NAMALWA (cell line): ENCODE measurements at places on chromosomes 5 and 9.
A peak's percentile ranks its signal among the peaks of the same experiment; 100 is the strongest.

DNA sequence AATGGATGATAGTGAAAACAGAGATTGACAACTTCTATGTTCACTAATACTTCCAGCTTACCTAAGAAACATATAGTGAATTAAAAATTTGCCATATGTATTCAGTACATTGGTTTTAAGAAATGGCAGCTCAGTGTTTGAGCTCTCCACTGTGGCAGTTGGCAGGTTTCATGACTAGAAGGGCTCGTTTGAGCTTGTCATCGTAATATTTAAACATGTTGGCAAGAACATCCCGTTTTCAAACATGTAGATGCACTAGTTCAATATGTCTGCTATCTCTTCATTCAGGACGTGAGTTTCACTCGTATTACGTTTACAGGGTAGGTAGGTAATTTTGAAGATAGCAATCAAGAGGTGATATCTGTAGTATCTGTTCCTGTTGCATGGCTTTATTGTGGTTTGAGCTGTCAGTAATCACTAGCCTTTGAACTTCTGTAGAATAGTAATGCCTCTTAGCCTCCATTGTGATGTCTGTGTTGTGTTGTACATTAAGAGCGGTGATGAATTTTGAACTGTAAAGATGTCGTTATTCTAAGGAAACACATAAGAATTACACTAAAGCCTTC, 74.8 kb downstream of the NLN start:
- DNase-seq = no peak

GRCh38 chr5:151745071-151745705, 13.2 kb downstream of the ATOX1 start:
- DNase-seq = no peak

GRCh38 chr5:100855937-100856430, 47.1 kb downstream of the ST8SIA4 start:
- DNase-seq = peak; percentile 26

GRCh38 chr9:93196096-93197055, 12.4 kb downstream of the WNK2 start:
- DNase-seq = no peak

GRCh38 chr5:72956324-72957140, 691 bp downstream of the FCHO2 start:
- peak; percentile 60 for DNase-seq

DNA sequence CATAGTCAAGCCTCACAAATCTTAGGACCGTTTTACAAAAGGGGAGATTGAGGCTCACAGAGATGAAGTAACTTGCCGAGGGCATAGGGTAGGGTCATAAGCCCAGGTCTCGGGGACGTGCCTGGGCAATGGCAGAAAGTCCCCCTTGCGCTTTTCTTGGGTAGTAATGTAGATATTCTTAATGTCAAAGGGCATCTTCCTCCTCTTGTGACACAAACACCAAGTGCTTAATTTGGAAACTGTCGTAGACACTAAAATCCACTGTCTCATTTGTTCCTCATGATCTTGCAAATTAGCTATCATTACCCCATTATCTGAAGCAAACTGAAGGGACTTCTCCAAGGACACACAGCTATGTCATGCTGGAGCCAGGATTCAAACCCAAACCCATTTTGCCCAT, 180.8 kb downstream of the GAS1 start:
- no peak for DNase-seq

DNA sequence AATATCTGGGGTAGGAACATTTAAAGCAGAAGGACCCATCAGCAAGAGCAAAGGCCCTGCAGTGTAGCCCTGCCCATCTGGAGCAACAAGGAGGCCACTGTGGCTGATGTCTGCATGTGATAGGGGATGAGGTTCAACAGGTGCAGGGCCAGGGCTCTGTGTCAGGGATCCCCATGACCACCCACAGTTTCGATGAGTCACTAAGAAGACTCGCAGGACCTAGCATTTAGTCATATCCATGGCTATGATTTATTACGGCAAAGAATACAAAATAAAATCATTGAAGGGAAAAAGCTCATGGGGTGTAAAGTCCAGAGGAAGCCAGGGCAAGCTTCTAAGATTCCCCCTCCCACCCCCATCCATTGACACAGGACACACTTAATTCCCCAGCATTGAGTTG, 188.6 kb downstream of the ADGRV1 start:
- DNase-seq = no peak

DNA sequence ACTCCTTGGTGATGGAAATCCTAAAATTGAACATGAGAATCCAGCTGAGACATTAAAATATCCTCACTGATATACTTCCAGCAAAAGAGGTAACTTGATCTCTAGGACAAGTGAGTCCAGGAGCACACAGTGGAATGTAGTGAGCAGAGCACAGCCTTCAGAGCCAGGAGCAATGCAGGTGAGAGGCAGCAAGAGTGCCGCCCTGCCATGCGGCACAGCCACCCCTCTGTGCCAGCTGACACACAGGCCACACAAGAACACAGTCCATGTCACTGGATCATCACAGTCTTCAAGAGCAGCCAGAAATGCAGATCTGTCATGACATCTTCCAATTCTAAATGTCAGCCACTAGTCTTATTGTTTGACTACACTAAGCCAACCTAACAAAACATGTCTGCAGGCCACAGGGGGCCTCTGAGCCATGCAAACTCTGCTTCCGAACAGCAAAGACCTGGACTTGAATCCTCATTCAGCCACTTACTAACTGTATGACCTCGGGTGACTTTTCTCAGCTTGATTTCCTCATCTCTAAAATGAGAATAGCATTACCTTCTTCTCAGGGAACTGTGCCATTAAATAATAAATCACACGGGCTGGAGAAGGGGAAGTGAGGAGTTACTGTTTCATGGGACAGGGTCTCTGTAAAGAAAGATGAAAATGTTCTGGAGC, 47.0 kb downstream of the CCDC125 start:
- no peak for DNase-seq

GRCh38 chr9:118652912-118653311, 716.3 kb downstream of the BRINP1 start:
- no peak for DNase-seq

- DNase-seq = no peak
Observed at GRCh38 chr5:134462047-134462575, 50.4 kb upstream of the CDKN2AIPNL start.

GRCh38 chr5:135307143-135307903, 91.7 kb downstream of the MACROH2A1 start:
- no peak for DNase-seq

DNA sequence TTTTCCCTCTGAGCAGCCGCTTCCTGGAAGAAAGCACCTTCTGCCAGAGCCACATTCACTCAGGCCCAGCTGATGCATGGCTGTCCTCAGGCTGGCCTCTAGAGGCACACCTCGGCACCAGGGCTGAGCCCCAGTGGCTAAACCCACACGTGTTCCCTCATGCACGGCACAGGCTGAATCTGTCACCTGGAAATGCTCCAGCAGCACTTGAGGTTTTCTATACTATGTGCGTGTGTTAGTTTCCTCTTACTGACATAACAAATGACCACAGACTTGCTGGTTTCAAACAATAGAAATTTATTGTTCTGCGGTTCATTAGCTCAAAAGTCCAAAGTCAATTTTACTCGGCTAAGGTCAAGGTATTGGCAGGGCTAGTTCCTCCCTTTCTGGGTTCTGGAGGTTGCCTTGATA, 141.4 kb downstream of the LRRC70 start:
- peak; percentile 51 for DNase-seq

GRCh38 chr9:19156026-19156474, 28.8 kb upstream of the PLIN2 start:
- DNase-seq = no peak

DNA sequence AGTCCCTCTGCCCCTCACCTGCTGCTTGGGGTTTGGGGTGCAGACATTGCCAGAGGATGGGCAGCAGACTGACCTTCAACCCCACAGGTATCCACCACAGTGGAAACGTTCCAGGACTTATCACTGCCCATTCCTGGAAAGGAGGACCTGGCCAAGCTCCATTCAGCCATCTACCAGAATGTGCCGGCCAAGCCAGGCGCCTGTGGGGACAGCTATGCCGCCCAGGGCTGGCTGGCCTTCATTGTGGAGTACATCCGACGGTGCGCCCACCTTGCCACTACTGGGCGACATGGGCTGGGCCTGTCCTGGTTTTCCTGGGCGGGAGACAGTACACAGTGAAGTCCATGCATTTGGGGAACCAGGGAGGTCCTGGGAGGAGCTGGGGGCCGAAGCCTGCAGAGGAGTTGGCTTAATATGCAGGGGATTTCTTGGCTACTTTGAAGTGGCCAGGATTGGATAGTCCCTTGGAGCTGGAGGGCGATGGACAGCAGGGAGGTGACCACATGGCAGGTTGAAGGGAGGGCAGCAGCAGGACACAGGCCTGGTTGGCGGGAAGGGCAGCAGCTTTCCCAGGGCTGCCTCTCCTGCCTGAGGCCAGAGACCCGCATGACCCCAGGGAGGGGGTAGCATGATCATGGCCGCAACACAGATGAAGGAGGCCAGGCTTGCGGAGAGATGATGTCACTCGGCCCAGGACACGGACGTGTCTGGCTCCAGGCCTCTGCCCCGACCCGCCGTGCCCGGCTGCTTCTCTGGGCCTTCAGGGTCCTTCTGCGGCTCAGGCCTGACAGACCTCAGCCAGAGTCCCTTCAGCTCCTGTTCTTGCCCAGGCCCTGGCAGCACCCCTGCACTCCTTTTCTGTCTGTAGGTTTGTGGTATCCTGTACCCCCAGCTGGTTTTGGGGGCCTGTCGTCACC, 34.6 kb downstream of the USP20 start:
- no peak for DNase-seq

DNA sequence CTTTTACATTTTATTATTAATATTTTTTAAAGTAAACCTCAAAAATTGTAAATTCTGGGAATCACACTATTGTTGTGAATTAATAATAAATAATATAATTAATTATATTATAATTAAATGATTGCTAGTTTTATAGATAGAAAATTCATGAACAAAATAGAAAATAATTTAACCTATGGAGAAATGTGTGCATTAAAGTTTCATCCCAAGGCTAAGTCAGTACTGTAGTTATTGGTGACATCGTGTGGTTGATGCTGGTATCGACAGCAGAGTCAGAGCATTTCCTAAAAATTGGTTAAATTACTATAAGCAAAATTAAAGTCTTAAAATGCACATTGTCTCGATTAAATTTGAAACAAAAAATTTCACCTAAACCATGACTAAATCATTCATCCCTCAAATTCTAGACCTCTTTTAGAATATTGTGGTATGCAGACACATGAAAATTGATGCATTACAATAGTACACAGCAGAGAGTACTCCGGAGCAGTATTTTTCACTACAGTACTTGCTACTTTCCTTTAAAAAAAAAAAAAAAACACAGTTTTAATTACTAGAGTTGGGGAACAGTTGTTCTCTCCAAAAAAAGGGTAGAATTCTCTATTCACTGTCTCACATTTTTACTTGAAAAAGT, 73.9 kb downstream of the RORB start:
- peak; percentile 55 for DNase-seq

GRCh38 chr5:76229900-76230299, 146.7 kb downstream of the SV2C start:
- no peak for DNase-seq

DNA sequence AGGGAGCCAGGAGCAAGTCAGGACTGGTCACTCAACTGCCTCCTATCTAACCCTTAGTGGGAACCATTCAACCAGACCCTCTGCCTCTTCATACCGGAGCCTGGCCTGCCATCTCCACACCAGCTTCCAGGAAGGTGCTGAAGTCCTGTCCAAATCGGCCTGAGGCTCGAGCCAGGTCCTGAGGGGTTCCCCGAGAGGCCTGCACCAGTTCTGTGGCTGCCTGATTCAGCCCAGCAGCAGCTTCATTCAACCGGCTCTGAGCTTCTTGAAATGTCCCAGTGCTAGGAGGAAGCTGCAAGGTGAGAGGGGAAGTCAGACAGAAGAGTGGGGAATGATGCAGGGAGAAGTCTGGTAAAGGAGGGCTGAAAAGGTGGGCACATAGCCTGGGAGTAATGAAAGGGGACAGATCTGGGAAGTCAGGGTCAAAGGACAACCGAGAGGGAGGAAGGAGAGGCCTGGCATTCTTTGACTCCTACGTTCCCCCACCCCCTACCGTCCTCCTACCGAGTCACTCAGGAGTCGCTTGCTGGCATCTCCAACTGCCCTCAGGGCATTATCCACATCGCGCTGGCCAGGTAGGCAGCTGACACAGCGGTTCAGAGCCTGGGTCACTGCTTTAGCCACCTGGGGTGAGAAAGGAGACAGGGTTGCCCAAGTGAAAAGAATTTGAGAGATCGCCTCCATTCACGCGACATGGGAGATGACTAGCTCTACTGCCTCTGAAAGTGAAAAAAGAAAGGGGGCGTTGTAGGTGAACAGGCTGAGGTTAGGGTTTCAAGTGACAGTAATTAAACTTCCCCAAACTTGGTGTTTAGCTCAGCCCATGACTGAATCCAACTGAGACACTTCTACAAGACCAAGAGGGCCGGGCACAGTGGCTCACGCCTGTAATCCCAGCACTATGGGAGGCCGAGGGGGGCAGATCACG, 20.2 kb downstream of the TLN1 start:
- no peak for DNase-seq

GRCh38 chr5:137665678-137666460, 70.0 kb downstream of the KLHL3 start:
- DNase-seq = peak; percentile 4

DNA sequence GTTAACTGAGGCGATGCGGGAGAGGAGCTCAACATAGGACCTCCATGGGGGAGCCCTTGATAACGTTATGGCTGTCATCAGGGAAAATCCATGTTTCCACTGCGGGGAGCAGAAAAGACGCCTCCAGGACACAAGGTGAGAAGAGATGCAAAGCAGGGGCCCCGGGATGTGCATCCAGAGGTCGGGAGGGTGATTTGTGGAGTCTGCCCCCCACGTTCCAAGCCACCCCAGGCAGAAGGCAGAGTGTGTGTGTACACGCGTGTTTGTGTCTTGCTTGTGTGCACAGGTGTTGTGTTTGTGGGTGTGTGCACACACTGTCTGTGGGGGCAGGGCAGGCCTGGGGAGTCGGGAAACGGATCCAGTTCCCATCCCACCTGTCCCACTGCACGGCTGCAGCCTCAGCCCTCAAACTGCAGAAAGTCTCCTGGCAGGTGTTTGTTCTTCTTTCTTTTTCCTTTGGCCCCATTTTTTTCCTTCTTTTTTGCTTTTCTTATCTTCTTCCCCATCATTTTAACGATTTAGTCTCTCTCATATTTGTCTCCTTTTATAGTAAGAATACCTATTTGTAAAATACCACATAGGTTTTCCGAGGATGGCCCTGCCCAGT, 17.4 kb upstream of the PLEKHG4B start:
- no peak for DNase-seq
